ENCODE measurements at places on chromosomes 16 and 17.
A peak's percentile ranks its signal among the peaks of the same experiment; 100 is the strongest.

- peak; percentile 96 for DNase-seq
Observed at GRCh38 chr17:11997147-11997971, at the start of gene ZNF18. ZNF18 (minus strand) TSS chr17:11997475; CDS start chr17:11992829, 4,646 bp downstream.

- no peak for DNase-seq
Observed at GRCh38 chr16:17282247-17282646, 188.5 kb downstream of the XYLT1 start.

DNA sequence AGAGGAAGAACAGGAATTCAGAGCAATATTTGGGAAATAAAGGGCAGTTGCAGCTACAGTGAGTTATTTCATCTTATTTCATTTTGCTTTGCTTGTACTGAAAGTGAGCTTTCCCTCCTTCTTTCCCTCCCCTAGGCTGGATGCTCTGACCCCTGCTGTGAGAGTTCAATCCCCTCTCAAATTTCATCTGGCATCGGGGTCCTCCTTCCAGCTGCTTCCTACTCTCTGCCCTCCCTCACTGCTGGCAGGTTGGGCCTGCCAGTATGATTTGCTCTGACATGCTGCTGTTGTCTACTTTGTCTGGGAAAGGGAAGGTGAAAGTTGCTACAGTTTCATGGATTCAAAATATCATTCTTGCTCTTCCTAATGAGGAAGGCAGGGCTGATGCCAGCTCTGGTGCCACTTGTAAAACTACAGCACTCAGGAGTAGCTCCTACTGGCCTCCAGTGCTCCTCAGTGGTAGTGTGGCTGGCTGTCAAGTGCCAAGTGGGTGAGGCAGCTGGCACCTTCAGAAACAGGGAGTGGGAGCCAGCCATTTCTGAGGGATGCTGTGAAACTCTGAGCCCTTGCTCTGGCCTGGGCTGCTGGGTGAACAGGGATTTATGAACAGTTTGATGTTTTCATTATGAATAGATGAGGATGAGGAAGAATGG is 408.6 kb downstream of the HAPSTR1 start:
- peak; percentile 64 for DNase-seq

DNA sequence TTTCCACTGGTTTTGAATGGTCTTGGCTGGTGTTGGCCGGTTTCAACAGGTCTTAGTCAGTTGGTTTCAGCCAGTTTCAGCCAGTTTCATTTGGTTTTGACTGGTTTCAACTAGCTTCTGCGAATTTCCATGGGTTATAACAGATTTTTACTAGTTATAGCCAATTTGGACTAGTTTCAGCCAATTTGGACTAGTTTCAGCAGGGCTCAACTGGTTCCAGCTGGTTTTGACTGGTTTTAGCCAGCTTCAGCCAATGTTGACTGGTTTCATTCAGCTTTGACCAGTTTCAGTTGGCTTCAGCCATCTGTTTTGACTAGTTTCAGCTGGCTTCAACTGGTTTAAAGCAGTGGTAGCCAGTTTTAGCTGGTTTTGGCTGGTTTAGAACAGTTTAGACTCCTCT is 432.6 kb downstream of the UTP18 start:
- DNase-seq = no peak

GRCh38 chr17:3919123-3919624 is 2.9 kb upstream of the P2RX1 start:
- no peak for DNase-seq

DNA sequence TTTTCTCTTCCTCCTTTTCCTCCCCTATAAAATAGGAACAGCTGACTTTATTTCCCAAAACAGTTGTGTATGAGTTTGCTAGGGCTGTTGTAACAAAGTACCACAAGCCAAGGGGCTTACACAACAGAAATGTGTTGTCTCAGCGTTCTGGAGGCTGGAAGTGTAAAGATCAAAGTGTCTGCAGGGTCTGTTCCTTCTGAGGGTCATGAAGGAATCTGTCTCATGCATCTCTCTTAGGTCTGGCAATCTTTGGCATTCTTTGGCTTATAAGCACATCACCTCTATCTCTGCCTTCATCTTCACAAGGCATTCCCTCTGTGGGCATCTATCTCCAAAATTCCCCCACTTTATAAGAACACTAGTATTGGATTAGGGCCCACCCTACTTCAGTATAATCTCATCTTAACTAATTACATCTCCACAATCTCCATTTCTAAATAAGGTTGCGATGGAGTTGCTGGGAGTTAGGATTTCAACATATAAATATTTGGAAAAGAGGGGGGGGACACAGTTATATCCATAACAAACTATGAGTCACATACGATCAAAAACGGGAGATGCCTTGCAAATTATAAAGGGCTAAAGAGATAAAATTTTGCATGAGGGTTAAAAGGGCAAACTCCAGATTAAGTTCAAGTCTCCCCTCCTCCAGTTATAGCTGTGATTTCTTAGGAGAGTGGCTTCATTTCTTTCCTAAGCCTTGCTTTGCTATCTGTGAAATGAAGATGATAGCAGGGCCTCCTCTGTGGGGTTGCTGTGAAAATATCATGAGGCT is 109.7 kb downstream of the VAT1L start:
- no peak for DNase-seq

- DNase-seq = no peak
Observed at GRCh38 chr16:89315791-89316581, 98.5 kb downstream of the ZNF778 start.

DNA sequence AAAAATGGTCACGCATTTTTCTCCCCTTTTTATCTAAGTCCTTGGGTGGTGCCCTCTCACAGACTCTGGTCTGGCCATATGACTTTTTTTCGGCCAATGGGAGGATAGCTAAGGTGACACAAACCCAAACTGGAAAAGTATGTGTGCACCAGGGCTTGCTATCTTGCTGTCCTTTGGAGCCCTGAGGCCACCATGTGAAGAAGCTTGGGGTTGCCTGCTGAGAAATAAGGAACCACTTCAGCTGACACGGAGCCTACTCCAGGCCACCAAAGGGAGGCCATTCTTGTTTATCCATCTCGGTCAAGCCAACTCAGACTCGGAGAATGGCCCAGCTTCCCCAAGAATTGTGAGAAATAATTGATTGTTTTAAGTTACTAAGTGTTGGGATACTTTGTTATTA is 111.4 kb upstream of the ZFHX3 start:
- DNase-seq = no peak

- no peak for DNase-seq
Observed at GRCh38 chr17:44345454-44346026, 438 bp downstream of the GRN start.

GRCh38 chr16:1105888-1106620 is 10.0 kb upstream of the C1QTNF8 start:
- peak; percentile 78 for DNase-seq

DNA sequence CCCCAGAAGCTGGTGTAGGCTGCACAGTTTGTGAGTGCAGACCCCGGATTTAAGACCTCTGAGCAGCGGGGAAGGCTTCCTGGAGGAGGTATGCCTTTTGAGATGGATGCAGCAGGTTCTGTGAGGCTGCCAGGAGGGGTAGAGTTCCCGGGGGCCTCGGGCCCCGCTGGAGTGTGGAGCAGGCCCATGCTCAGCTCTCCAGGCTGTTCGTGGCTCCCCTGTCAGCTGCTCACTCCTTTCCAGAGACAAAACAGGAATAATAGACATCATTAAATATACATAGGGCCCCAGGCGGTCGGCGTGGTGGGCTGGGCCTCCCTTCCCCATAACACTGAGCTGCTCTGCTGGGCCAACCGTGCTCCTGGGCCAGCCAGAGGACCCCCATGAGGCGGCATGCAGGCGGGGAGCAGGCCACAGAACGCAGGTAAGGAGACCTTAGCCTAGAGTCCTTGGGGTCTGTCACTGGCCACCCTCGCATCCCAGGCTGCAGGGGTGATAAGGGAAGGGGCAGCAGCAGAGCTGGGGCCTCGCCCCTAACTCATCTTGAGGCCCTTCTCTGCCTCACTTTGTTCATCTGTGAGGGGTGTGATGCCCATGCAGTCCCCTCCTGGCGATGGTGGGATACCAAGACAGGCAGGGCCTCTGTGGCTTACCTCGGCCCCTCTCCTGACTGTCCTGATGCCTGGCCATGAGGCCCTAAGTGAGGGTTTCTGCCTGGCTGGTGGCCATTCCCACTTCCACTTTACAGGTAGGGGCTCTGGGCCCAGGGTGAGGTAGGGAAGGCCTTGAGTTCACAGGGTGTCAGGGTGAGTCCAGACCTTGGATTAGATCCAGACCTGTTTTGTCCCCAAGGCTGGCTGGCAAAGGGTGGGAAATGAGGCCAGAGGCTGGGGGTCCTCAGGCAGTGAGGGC is at the start of gene MYO15A:
Gene MYO15A, plus strand, starts transcription at position 356 of the 912 bp plus-strand sequence. CDS start 10,045 bp downstream, outside the sequence.
- DNase-seq = no peak

DNA sequence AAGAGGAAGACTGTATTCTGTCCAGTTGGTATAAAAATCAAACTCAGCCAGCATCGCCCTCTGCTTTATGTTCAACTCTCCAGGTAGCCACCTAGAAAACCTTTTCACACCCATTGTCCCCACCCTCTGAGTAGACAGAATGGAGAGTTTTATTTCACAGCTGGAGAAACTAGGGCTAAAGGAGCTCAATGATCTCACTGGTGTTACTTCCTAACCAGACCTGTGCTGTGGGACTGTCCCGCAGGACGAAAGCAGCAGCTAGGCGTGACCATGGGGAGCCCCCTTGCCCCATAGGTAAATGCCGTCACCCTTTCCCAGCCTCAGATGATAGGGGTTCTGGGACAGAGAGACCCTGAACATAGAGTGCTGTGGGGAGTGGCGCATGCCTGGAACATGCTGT is 67.7 kb downstream of the CYLD start:
- DNase-seq = no peak

- no peak for DNase-seq
Observed at GRCh38 chr17:4607261-4607741, 23.0 kb downstream of the SMTNL2 start.

GRCh38 chr17:53924530-53925455 is 102.1 kb downstream of the KIF2B start:
- no peak for DNase-seq

GRCh38 chr16:356741-357140 is 4.2 kb upstream of the AXIN1 start:
- DNase-seq = no peak

DNA sequence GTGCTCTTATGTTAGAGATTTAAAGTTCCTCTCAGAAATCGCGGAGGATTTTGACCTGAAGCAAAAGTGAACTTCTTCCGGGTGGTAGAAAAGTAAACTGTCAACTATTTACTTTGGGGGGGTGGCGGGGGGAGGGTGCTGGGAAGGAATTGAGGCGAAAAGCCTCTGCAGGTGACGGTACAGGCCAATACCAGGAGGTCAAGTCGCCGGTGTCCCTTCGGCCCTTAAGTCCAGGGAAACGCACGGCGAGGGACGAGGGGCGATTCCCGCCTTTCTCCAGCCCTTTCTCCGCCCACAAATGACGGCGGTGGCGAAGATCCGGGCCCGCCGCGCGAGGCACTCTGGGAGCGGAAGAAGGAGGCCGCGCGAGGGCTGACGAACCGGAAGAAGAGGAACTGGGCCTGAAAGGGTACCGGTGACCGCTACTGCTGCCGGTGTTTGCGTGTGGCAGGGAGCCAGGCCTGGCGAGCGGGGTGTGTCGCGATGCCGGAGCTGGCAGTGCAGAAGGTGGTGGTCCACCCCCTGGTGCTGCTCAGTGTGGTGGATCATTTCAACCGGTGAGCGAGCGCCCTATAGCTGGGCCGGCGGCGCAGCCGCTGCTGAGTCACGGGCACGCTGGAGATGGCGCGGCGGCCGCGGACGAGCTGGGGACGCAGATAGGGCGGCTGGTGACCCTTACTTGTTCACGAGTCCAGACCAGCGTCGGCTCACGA is at the start of gene PSMD7:
Gene PSMD7, plus strand, starts transcription at position 383 of the 713 bp plus-strand sequence. Its CDS starts 101 bp downstream, at position 484.
- peak; percentile 94 for DNase-seq

DNA sequence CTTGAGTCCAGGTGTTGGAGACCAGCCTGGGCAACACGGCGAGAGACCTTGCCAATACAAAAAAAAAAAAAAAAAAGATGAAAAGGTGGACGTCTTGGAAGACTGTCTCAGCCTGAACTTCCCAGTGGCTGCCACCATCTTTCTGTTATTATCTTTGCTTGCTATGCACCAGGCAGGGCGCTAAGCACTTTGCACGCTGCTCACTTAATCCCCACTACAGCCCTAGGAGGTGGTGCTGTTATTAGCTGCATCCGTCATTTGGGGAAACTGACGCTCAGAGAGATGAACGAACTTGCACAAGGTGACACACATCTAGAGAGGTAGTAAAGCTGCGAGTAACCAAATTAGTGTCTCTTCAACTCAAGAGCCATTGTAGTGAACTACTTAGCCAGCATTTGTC is 708 bp upstream of the CPPED1 start:
- DNase-seq = no peak

DNA sequence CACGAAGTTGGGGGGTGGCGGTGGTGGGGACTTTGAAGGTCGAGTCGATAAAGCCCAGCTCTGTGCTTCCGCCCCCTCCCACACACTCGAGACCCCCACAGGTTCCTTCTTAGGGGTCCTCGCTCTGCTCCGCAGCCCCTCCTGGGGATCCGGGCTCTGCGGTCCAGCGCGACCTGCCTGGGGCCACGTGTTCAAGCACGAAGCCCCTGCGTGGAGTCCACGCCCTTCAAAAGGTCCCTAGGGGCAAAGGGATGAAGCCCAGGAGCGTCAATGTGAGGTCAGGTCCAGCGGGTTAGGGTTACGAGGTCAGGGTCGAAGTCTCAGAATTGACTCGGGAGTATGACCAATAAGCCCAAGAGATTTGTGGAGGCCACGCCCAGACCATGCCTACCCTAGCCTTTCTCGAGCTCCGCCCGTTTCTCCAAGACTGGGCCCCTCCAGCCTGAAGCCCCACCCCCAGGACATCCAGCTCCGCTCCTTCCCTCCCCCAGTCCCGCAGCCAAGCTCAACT is 786 bp upstream of the CACNA1G start:
- DNase-seq = peak; percentile 82

DNA sequence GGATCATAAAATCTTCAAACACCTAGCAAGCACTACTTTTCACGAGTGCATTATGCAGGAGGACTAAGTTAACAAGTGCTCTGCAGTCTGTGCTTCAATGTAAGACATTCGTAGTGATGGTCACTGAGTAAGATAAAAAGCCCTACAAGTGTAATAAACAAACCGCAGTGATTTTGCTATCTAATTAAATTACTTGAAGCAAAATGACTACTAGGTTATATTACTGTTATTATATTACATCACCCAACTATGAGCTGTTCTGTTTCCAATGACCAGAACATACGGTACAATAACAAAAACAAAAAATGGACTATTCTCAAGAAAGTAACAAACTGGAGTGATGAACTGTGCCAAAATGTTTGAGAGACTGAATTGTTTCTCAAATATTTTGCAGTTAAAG is 11.2 kb downstream of the KLHL10 start:
- no peak for DNase-seq

DNA sequence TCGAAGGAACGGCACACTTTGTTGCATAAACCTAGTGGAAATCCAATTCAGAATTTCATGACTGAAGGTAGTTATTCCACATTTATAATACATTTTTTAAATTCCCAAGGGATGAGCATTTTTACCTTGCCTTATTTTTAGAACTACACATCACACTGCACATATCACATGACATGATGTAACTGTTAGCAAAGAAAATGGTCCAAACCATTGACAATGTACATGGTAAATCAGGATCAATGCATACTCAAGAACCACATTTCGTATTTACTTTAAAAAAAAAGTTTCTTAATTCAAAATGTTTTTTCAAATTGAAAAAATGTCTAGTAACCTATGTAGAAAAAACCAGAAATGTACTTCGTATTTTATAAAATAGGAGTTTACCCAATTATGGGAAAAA is 2.5 kb downstream of the KANSL1 start:
- no peak for DNase-seq

Measured in left forelimb (tissue), 1 donor.